ENCODE measurements at places on chromosomes 6 and 20. TPM values are rescaled to one million over a fixed set of nuclear protein-coding genes. Genes with fewer than 3 reads are reported as not detected.

- no peaks in the 10 kb centered on the region for H3K4me1 ChIP-seq
- H3K36me3 ChIP-seq, result no peaks in the 10 kb centered on the region
- H3K4me3 ChIP-seq, result no peak overlapping the region
- no peak overlapping the region for H3K27ac ChIP-seq
Observed at GRCh38 chr6:48280035-48280620, 169.1 kb upstream of the PTCHD4 start.

The FBXO30 gene
- total RNA-seq, result 14.1 TPM

The IER3 gene
- 54.6 TPM for total RNA-seq

- H3K4me3 ChIP-seq, result no peak overlapping the region
- H3K4me1 ChIP-seq, result peaks cover 6% of the 10 kb centered on the region
- no peak for DNase-seq
- no peaks in the 10 kb centered on the region for H3K36me3 ChIP-seq
Observed at GRCh38 chr6:25350573-25350972, 71.4 kb downstream of the CARMIL1 start.

The NFKBIL1 gene
- 43.6 TPM for total RNA-seq

The SENP6 gene
- total RNA-seq, result 107 TPM

The SESN1 gene
- 30.4 TPM for total RNA-seq

- peaks cover 61% of the 10 kb centered on the region for H3K27me3 ChIP-seq
- no peaks in the 10 kb centered on the region for H3K4me1 ChIP-seq
- no peak overlapping the region for H3K27ac ChIP-seq
- H3K36me3 ChIP-seq, result no peaks in the 10 kb centered on the region
- no peak overlapping the region for H3K4me3 ChIP-seq
- no peak for DNase-seq
Observed at GRCh38 chr20:62721511-62722370, 13.1 kb downstream of the NTSR1 start.

The BMP5 gene
- total RNA-seq, result 0.36 TPM

The OVOL2 gene
- not detected for total RNA-seq

The GPR6 gene
- not detected for total RNA-seq

DNA sequence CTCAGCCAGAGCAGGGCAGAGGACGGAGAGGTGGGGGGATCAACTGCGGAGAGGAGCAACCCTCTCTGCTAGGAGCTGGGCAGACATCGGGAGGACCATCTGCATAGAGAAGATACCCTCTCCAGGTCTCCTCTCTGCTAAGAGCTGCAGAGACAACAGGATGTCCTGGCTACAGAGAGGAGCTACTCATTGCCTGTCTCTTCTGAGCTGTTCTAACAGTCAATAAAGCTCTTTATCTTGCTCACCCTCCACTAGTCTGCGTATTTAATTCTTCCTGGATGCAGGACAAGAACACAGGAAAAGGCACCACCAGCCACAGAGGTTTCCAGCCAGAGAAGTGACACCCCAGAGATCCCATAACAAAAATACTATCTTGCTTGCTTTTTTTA lies 871.1 kb upstream of the GJE1 start:
- H3K4me3 ChIP-seq, result no peak overlapping the region
- H3K27ac ChIP-seq, result no peak overlapping the region
- DNase-seq, result peak; percentile 5
- H3K27me3 ChIP-seq, result no peaks in the 10 kb centered on the region
- H3K4me1 ChIP-seq, result no peaks in the 10 kb centered on the region
- H3K36me3 ChIP-seq, result no peaks in the 10 kb centered on the region

DNA sequence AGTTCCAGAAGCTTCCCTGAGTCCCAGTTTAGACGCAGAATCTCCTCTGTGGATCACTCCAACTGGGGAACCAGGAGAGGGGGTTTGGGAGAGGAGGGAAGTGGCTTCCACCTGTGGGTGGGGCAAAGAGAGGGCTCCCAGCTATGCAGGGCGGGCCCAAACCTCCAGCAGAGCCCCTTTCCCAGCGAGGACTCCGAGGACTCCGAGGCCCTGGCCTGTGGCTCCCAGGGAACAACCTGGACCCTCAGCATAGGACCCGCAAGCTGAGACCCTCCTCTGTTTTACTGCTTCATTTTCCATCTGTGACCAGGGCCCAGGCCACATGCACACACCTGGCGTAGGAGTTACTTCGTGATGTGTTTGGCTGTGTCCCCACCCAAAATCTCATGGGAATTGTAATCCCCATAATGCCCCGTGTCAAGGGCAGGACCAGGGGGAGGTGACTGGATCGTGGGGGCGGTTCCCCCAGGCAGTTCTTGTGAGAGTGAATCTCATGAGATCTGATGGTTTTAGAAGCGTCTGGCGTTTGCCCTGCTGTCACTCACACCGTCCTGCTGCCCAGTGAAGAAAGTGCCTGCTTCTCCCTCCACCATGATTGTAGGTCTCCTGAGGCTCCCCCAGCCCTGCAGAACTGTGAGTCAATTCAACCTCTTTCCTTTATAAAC lies 27.9 kb downstream of the NTSR1 start:
- DNase-seq, result peak; percentile 34
- H3K27me3 ChIP-seq, result peaks cover 9% of the 10 kb centered on the region
- H3K36me3 ChIP-seq, result no peaks in the 10 kb centered on the region
- H3K4me1 ChIP-seq, result peaks cover 12% of the 10 kb centered on the region
- no peak overlapping the region for H3K27ac ChIP-seq
- H3K4me3 ChIP-seq, result no peak overlapping the region

GRCh38 chr6:34627296-34627695 lies 69.3 kb downstream of the ILRUN start:
- H3K27me3 ChIP-seq, result no peaks in the 10 kb centered on the region
- H3K27ac ChIP-seq, result no peak overlapping the region
- peaks cover 8% of the 10 kb centered on the region for H3K4me1 ChIP-seq
- no peak for DNase-seq
- H3K36me3 ChIP-seq, result no peaks in the 10 kb centered on the region

- no peak overlapping the region for H3K27ac ChIP-seq
- no peaks in the 10 kb centered on the region for H3K27me3 ChIP-seq
- H3K4me1 ChIP-seq, result no peaks in the 10 kb centered on the region
- H3K36me3 ChIP-seq, result no peaks in the 10 kb centered on the region
- H3K4me3 ChIP-seq, result no peak overlapping the region
Observed at GRCh38 chr6:125415913-125416312, 114.1 kb upstream of the HDDC2 start.

The HLA-DMA gene
- total RNA-seq, result 20.0 TPM

- no peaks in the 10 kb centered on the region for H3K4me1 ChIP-seq
- H3K36me3 ChIP-seq, result no peaks in the 10 kb centered on the region
- H3K27me3 ChIP-seq, result no peaks in the 10 kb centered on the region
- no peak overlapping the region for H3K4me3 ChIP-seq
Observed at GRCh38 chr6:46932526-46933319, 11.0 kb upstream of the ADGRF5 start.

DNA sequence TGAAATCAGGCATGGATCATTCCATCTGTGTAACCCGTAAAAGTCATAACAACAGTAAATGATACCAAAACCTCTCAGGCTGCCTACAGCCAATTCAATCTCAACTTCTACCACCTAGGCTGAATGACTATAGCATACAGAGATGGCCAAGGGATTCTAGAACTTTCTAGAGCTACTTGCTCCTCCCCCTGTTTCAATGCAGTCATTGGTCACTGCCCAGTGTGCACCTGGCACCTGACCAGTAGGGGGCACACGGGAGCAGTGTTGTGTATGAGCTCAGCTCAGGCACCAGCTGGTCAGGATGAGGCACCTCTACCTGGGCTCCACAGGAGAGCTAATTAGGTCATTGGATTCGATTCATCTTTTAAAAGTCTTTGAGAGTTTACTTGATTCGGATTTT lies 86.2 kb downstream of the PLEKHG1 start:
- H3K27ac ChIP-seq, result no peak overlapping the region
- no peaks in the 10 kb centered on the region for H3K36me3 ChIP-seq
- peaks cover 6% of the 10 kb centered on the region for H3K27me3 ChIP-seq
- H3K4me1 ChIP-seq, result no peaks in the 10 kb centered on the region
- no peak for DNase-seq
- H3K4me3 ChIP-seq, result no peak overlapping the region

- H3K27me3 ChIP-seq, result no peaks in the 10 kb centered on the region
- DNase-seq, result no peak
- H3K4me3 ChIP-seq, result no peak overlapping the region
- no peaks in the 10 kb centered on the region for H3K4me1 ChIP-seq
- H3K27ac ChIP-seq, result no peak overlapping the region
- no peaks in the 10 kb centered on the region for H3K36me3 ChIP-seq
Observed at GRCh38 chr6:168196385-168196860, 117.4 kb upstream of the FRMD1 start.

- no peaks in the 10 kb centered on the region for H3K36me3 ChIP-seq
- no peak overlapping the region for H3K27ac ChIP-seq
- no peak for DNase-seq
- no peaks in the 10 kb centered on the region for H3K4me1 ChIP-seq
Observed at GRCh38 chr20:63023071-63023935, 16.5 kb upstream of the BHLHE23 start.

The SLC17A1 gene
- not detected for total RNA-seq

The C20orf202 gene
- total RNA-seq, result not detected

DNA sequence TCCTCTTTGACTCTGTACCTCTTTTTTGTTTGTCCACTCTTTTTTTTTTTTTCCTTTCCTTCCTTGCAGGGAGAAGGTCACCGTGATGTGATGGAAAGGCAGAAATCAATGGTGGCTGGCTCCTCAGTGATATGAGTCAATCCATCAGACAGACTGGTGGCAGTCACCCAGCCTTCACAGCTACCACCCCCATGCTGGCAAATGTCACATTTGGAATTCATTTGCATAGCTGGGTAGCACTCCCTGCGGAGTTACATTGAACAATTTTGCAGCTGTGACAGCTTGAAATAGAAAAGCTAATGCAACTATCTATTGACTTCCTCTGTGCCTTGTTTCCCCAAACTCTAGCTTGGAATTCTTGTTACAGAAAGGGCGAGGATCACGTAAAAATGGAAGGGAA lies 668.4 kb downstream of the C6orf118 start:
- no peaks in the 10 kb centered on the region for H3K4me1 ChIP-seq
- no peaks in the 10 kb centered on the region for H3K36me3 ChIP-seq
- no peaks in the 10 kb centered on the region for H3K27me3 ChIP-seq
- no peak for DNase-seq

The WDR27 gene
- 23.9 TPM for total RNA-seq

The CD40 gene
- 2.5 TPM for total RNA-seq

- no peaks in the 10 kb centered on the region for H3K27me3 ChIP-seq
- no peak for DNase-seq
- H3K36me3 ChIP-seq, result no peaks in the 10 kb centered on the region
- peaks cover 13% of the 10 kb centered on the region for H3K4me1 ChIP-seq
- no peak overlapping the region for H3K4me3 ChIP-seq
Observed at GRCh38 chr6:147065786-147066185, 138.4 kb upstream of the STXBP5 start.

DNA sequence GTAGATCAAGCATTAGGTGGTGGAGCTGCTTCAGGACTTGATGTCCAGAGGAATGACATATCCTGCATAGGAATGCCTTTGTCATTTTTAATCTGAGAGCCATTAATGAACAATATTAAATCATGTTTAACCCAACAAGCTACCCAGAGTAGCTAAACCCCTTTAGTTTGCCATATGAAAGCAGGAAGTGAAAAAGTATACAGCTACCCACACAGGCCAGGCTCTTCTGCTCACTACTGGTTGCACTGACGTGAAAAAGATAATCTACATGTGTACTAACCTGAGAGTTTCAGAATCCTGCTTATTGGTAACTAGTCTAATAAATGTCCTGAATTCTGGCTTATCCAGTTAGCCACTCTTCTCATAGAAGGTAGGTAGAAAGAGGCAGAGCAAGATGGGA lies 19.9 kb downstream of the GLYATL3 start:
- H3K36me3 ChIP-seq, result no peaks in the 10 kb centered on the region
- no peaks in the 10 kb centered on the region for H3K4me1 ChIP-seq
- H3K4me3 ChIP-seq, result no peak overlapping the region

The OR2H1 gene
- not detected for total RNA-seq

The KIFC1 gene
- 3.2 TPM for total RNA-seq

- no peaks in the 10 kb centered on the region for H3K36me3 ChIP-seq
- DNase-seq, result no peak
- no peak overlapping the region for H3K27ac ChIP-seq
- H3K27me3 ChIP-seq, result no peaks in the 10 kb centered on the region
- no peak overlapping the region for H3K4me3 ChIP-seq
- H3K4me1 ChIP-seq, result no peaks in the 10 kb centered on the region
Observed at GRCh38 chr6:51908243-51908642, 179.2 kb downstream of the PKHD1 start.

- no peak for DNase-seq
- H3K4me3 ChIP-seq, result no peak overlapping the region
- H3K36me3 ChIP-seq, result no peaks in the 10 kb centered on the region
- H3K27me3 ChIP-seq, result no peaks in the 10 kb centered on the region
- H3K4me1 ChIP-seq, result no peaks in the 10 kb centered on the region
- no peak overlapping the region for H3K27ac ChIP-seq
Observed at GRCh38 chr6:13117570-13117969, 210.8 kb downstream of the TBC1D7 start.

The KCNK16 gene
- not detected for total RNA-seq

- peak; percentile 52 for DNase-seq
- peaks cover 32% of the 10 kb centered on the region for H3K36me3 ChIP-seq
- peaks cover 16% of the 10 kb centered on the region for H3K4me1 ChIP-seq
- H3K27ac ChIP-seq, result peak overlapping the region; percentile 88
- H3K4me3 ChIP-seq, result peak overlapping the region; percentile 94
- no peaks in the 10 kb centered on the region for H3K27me3 ChIP-seq
Observed at GRCh38 chr20:13784271-13784892, 337 bp downstream of the ESF1 start.

- H3K36me3 ChIP-seq, result no peaks in the 10 kb centered on the region
- peaks cover 5% of the 10 kb centered on the region for H3K27me3 ChIP-seq
- no peak for DNase-seq
- no peak overlapping the region for H3K4me3 ChIP-seq
- no peak overlapping the region for H3K27ac ChIP-seq
- H3K4me1 ChIP-seq, result no peaks in the 10 kb centered on the region
Observed at GRCh38 chr6:166726201-166726600, 99.2 kb upstream of the RPS6KA2 start.

- no peaks in the 10 kb centered on the region for H3K36me3 ChIP-seq
- no peaks in the 10 kb centered on the region for H3K27me3 ChIP-seq
- peak; percentile 41 for DNase-seq
Observed at GRCh38 chr6:158758941-158759479, 60.2 kb downstream of the EZR start.

DNA sequence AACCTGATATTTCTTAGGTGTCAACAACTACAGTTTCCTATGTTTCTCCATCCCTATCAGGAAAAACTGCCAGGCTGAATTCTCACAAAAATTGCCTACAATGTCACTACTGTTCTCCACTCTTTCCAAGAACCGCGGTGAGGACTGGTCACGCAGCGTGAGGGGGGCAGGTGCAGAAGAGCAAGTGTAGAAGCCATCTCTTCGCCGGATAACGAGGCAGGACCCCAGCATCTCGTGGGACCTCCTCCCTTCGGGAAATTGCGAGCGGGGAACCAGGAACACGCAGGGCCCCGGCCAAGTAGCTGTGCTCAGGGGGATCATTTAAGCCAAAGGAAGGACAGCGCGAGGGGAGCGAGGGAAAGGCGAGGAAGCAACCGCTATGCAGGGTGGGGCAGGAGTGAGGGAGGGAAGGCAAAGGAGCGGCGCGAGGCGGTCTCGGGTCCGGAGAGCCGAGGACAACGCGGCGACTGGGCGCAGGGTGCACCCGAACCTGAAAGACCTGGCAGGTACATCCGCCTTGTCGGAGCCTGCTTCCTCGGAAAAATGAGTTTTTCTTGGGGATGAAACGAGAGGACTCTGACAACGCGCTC lies 559 bp downstream of the APMAP start:
- H3K4me3 ChIP-seq, result peak overlapping the region; percentile 94
- H3K4me1 ChIP-seq, result peaks cover 28% of the 10 kb centered on the region
- peak overlapping the region; percentile 88 for H3K27ac ChIP-seq
- no peaks in the 10 kb centered on the region for H3K36me3 ChIP-seq
- DNase-seq, result no peak
- H3K27me3 ChIP-seq, result peaks cover 5% of the 10 kb centered on the region

GRCh38 chr20:24769878-24770627 lies 179.0 kb upstream of the CST7 start:
- H3K4me1 ChIP-seq, result peaks cover 22% of the 10 kb centered on the region
- peaks cover 6% of the 10 kb centered on the region for H3K27me3 ChIP-seq
- H3K36me3 ChIP-seq, result no peaks in the 10 kb centered on the region
- no peak overlapping the region for H3K4me3 ChIP-seq

The FAM83B gene
- total RNA-seq, result under 0.01 TPM

Measured in osteoblast (primary cell).